Right lung (tissue), 10 donors: ENCODE measurements at places on chromosomes 3 and 15. TPM values are rescaled to one million over a fixed set of nuclear protein-coding genes. Genes with fewer than 3 reads are reported as not detected.

EXD1 gene
- 0.07 TPM for polyA plus RNA-seq

C3orf85 gene
- not detected for polyA plus RNA-seq

STAC gene
- polyA plus RNA-seq = 0.76 TPM

- no peak for DNase-seq
These were observed 69.4 kb upstream of the STXBP5L start for GRCh38 chr3:120838441-120839091.
